ENCODE measurements at places on chromosomes 4 and X.

- no peak for DNase-seq
Measured at GRCh38 chr4:56271131-56271530, 116.2 kb downstream of the AASDH start.

GRCh38 chr4:95606739-95607138 is 58.0 kb upstream of the UNC5C start:
- no peak for DNase-seq

DNA sequence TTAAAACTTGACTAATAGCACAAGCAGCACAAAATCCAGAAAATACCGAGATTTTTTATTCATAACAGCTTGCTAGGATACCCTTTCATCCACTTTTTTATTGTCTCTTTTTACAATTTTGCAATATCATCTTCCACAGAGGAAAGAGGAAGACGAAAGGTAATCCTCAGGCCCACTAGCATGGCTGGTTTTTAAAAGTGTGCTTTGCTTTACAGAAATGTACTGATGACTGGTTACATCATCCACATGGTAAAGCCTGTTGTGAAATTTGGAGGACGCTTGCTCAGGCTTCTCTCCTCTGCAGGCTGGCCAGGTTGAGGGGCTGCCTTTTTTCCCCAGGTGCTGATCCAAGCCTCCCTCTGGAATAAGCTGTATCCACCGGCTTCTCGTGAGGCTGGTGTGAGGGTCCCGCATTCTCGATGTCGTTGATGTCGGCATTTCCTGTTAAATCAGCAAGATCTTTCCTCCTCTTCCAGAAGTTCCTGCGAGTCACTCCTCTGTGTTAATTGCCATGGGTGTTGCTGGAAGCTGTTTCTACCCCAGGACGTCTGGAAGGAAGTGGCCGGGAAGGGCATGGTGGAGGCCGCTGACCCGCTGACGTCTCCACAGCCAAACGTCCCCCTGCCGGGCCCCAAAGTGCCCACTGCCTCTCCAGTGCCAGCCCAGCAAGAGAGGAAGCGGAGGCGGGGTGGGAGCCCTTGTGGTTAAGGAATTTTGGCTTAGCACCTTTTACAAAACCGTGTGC is 5.8 kb upstream of the DGKQ start:
- no peak for DNase-seq

GRCh38 chrX:126580877-126581276 is 28.3 kb upstream of the DCAF12L1 start:
- DNase-seq: no peak

All from activated T-helper 1 cell treated with anti-CD3 and anti-CD28 coated beads, Interleukin-12 subunit alpha, Interleukin-12 subunit beta, Interleukin-2, Interleukin-4 antibody, amounts not matched to agents 30 ng/mL and 10 ng/mL and 1 ng/mL, durations not matched to agents 14 hours and 24 hours and 36 hours (primary cell).